Pancreas (tissue), 10 donors: ENCODE measurements at places on chromosomes 11 and 22. TPM values are rescaled to one million over a fixed set of nuclear protein-coding genes. Genes with fewer than 3 reads are reported as not detected.

SLC22A12 gene
- total RNA-seq, result not detected

H19 gene
- 308 TPM for total RNA-seq

APOBEC3H gene
- not detected for total RNA-seq

CALCB gene
- 2.3 TPM for total RNA-seq

DNAJB13 gene
- total RNA-seq, result 0.39 TPM

GPHA2 gene
- 13.3 TPM for total RNA-seq

IGSF9B gene
- total RNA-seq, result 5.8 TPM

TYR gene
- not detected for total RNA-seq

FDX1 gene
- 8.0 TPM for total RNA-seq

B4GAT1 gene
- 9.5 TPM for total RNA-seq

TMEM45B gene
- total RNA-seq, result 1.3 TPM

C11orf87 gene
- not detected for total RNA-seq

EIF3F gene
- 159 TPM for total RNA-seq

MRPL40 gene
- 19.1 TPM for total RNA-seq

MFRP gene
- total RNA-seq, result not detected

BUD13 gene
- total RNA-seq, result 5.2 TPM

GTF2H1 gene
- 13.9 TPM for total RNA-seq

ACTN3 gene
- not detected for total RNA-seq

ISX gene
- total RNA-seq, result not detected

OR5M8 gene
- not detected for total RNA-seq

OR52H1 gene
- 0.19 TPM for total RNA-seq

OR8D4 gene
- total RNA-seq, result 2.8 TPM

P2RY6 gene
- total RNA-seq, result 0.24 TPM
